Hematopoietic multipotent progenitor cell treated with erythropoietin and hydrocortisone succinate and interleukin-3 and kit ligand, for 8 days (in vitro differentiated cells): ENCODE measurements at places on chromosomes 12 and 14.
A peak's percentile ranks its signal among the peaks of the same experiment; 100 is the strongest.

DNA sequence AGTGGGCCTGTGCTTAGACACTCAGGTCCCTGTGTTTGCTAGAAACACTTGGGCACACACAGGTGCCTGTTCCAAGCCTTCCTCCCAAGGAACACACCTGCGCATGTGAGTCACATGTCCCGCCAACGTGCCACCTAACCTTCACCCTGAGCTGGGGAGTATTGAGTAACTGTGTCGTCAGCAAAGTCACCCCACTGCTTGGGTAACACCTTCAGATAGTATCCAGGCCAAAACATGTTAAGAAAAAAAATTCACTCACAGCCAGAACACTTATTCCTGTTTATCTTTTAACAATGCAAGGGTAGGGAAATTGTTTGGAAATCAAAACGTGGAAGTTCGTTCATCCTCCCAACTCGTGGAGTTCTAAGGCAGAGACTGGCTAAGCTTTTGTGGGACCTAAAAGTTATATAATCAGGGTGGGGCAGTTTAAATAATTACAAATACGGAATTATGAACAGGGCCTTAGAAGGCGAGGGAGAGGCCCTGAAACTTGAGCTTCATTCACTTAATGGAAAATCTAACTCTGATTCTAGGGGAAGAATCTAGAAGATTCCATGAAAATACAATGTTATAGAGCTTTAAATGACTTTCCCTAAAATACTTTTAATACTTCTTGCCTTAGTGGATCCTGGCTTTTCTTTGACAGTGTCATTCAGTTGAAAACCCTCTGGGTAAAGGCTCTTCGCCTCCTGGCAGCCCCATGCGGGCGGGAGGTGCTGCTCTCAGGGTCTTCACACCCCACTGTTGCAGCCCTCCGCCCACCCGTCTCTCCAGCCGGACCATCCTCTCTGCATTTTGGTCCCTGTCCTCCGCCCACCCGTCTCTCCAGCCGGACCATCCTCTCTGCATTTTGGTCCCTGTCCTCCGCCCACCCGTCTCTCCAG, 30.3 kb upstream of the ADIPOR2 start:
- no peak for DNase-seq

GRCh38 chr14:35193161-35193560, 70.8 kb downstream of the PRORP start:
- DNase-seq, result no peak

- no peak for DNase-seq
These were observed 195.5 kb downstream of the CACNA1C start for GRCh38 chr12:2248087-2248900.

DNA sequence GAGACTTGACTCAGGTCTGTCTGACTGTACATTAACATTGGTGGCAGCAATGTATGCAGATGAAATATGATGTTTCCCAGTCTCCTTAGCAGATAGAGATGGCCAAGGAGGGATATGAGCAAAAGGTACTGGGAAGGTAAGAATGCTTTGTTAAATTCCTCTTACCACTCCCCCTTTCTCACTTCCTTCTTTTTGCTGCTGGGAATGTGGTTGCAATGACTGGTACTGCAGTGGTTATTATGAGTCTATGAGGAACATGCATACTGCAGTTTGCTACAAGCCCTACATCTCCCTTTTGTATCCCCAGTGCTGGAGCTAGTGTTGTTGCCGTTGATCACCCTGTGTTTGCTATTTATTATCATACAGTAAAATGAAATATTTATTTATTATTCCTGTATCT, 35.9 kb downstream of the ALDH1L2 start:
- DNase-seq, result no peak

DNA sequence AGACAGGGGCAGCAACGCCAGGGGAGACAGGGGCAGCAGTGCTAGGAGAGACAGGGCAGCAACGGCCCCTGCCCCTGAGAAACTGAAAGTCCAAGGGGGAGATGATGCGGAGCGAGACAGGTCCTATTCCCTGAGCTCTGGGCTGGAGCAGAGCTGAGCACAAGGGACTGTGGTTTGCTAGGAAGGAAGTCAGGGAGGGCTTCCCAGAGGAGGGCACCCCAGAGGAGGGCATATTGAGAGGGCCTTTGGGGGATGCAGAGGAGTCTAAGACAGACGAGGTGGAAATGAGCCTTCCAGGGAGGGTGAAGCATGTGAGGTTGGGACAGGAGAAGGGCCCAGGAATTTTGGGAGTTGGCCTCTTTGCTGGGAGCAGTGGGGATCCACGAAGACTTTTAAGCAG, 52.1 kb upstream of the BEGAIN start:
- DNase-seq, result no peak

- no peak for DNase-seq
These were observed 2.7 kb upstream of the KLC1 start for GRCh38 chr14:103626146-103626850.

DNA sequence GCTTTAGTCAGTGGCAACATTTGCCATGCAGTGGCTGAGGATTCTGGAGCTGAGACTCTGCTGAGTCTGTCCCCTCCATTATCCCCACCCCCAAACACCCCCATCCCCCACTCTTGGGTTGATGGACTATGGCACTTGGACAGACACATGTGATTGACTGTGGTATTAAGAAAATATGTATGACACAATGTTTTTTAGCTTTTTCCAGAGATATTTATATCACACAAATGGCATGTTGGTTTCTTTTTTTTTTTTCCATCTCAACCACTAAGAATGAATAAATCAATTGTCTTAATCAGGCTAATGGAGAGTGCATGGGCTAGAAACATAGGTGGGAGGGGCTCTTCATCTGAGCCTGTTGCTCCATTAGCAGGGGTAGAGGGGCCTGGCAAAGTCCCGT, 30.7 kb upstream of the MAP1LC3B2 start:
- no peak for DNase-seq

DNA sequence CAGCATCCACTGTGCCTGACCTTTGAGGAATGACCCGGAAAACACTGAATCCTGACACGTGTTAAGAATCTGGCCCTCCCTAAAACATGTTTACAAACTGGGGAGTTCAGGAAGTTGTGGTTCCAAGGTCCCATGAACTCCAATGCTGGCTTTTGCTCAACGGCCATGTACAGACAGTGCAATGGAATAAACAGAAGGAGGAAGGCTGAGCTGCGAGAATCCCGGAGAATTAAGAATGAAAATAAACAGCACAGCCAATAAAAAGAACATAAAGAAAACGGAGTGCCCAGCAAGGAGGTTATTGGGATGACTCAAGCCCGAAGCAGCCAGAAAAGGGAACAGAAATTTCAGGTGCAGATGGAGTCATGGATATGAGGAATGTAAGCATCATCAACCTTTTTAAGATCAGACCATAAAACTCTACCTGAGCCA, 32.3 kb downstream of the BCL11B start:
- DNase-seq, result no peak

- DNase-seq, result no peak
These were observed 19.0 kb downstream of the SCARB1 start for GRCh38 chr12:124844411-124845397.

DNA sequence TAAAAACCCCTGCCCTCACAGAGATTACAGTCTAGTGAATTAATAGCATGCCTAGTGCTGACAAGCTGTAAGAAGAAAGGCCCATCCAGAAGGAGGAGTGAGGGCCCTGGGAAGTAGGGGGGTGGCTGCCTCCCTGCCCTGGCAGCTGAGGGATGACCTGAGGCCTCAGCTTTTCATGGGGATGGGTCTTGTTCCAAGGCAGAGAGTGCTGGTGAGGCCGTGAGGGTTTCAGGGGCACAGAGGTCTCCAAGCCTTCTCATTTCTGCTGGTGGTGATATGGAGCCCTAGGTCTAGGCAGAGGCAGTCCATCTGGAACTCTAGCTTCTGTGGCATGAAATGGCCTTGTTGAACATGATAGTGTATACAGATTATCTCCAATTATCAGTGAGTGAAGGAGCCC, 114.4 kb downstream of the ZFP36L1 start:
- no peak for DNase-seq

- no peak for DNase-seq
These were observed 8.4 kb downstream of the KRT8 start for GRCh38 chr12:52896190-52897100.

GRCh38 chr14:36113341-36113740, 63.2 kb downstream of the PTCSC3 start:
- DNase-seq, result no peak

DNA sequence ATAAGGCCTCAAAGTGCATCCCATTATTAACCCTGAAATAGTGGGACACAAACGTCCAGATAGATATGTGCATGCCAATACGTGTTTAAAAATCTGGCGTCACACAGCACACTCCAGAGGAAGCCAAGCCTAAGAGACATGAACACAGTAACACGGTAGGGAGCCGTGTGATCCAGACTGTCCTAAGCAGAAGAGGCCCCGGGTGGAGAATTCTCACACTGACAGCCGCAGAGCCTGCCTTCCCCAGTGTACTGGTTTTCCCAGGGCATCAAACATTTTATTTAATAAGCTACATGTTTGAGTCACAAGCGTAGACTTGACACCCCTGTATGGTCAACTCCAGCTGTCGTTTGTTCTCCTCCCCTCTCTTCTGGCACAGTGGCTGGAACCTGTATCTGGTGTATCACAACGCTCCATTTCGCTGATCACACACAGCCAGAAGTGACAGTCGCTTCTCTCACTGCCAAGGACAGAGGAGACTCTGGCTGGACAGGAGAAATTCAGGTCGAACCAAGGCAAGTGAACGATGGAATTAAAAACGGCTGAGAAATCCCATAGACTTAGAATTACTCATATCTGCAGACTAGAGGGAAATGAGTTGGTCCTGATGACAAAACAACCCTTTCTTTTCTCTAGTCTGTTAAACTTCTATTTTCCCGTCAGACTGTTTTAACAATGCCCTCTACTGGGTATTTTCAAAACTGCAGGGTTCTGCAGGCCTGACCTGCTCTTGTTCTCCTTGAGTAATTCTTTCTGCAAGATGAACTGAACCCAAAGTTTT, 359.9 kb downstream of the RGS6 start:
- DNase-seq, result peak; percentile 58

DNA sequence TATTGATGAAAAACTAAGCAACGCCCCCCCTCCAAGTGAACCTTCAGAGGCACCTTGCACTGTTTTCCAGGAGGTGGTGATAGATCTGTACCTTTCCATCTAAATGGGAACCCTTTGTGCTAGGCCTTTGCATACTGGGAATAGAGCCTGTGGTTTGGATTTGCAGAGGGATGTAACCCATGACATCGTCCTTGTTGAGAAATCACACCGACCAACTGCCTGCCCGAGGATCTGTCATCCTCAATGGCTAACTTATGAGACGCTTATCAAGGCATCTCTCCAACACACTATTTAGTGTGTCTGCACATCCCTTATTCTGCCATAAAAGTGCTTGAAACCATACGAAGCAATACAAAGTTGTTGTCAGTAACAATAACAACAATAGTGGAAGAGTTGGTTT, 22.9 kb downstream of the NTN4 start:
- no peak for DNase-seq

DNA sequence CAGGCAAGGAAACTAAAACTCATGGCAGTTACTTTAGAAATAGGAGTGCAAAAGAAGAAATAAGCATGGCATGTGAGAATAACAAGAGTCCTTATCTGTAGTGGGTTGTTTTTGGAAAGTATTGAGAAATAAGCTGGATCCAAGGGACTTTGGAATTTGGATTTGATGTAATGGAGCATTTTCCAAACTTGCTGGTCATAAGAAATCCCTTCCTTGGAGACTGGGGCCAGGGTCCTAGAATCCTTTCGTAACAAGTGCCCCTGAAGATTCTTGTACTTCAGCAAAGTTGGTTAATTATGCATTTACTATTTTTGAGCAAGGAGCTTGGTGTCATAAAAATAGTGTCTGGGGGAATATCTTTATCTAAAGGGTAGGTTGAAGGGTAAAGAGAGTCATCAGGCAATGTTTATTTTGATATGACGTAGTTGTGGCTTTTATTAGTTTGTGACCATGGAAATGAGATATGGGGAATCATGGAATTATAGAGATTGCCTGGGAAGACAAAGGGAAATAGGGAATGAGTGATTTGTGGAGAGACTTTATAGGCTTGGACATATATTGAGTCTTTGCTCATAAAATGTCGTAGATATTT, 53.9 kb downstream of the WNK1 start:
- DNase-seq, result no peak

- no peak for DNase-seq
These were observed 74.3 kb downstream of the RASSF8 start for GRCh38 chr12:26032719-26033241.

DNA sequence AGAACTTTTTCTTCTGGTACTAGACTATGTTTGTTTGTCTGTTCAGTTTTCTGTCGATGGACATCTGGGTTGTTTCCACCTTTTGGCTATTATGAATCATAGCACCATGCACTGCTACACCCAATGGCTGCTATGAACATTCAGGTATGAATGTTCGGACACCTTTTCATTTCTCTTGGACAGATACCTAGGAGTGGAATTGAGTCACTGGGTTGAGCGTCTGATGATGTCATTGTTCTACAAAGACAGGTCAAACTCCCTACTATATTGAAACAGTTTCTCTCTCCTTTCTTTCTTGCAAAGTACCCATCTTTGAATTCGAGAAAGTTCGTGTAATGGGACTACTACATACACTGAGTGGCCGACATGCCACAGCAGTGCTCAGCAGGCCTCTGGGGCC, 44.7 kb downstream of the KCTD10 start:
- no peak for DNase-seq

GRCh38 chr14:77187649-77188012, 6.0 kb downstream of the TMEM63C start:
- DNase-seq, result no peak

GRCh38 chr12:108784270-108784669, 53.0 kb upstream of the CORO1C start:
- DNase-seq, result no peak

DNA sequence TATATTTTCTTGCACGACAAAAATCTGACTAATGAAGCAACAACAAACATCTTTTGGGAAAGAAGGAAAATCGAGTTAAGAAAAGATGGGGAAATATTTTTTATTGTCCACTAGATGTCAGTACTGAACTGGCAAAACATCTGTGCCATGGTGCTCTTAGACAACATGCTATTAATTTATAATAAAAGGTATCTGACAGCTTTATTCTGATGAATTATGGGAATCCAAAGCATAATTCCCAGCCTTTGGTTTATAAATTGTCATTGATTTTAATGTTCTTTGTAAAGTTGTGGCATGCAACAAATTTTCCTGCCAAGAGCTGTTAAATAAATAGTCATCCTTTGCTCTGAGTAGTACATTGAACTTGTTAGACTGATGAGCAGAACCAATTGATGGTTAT, 231.2 kb downstream of the ETNK1 start:
- DNase-seq, result peak; percentile 50

GRCh38 chr12:31406345-31406744, 80.4 kb upstream of the SINHCAF start:
- no peak for DNase-seq

DNA sequence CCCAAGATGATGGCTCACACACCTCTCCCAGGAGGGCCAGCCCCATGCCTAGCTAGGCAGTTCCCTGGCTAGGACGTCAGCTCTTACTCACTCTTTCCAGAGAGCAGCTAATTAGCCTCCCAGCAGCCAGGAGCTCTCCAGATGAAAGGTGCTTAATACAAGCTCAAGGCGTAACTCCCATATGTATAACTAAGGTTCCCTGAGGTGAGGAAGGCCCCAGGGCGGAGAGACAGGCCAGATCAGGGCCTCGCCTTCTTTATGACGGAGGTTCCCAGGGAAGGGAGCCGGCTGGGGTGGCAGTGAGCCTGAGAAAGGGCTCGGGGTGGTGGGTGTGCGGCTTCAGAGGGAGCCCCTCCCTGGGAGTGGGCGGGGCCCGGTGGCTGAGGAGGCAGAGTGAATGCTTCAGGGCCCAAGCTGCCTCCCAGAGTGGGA, 26.4 kb upstream of the ZFP36L1 start:
- DNase-seq, result peak; percentile 40

GRCh38 chr12:132219323-132219722, 75.1 kb downstream of the NOC4L start:
- DNase-seq, result no peak
